ENCODE measurements at places on chromosomes 1 and 21.

- no peak for DNase-seq
Observed at GRCh38 chr1:206691604-206692003, 6.9 kb downstream of the MAPKAPK2 start.

DNA sequence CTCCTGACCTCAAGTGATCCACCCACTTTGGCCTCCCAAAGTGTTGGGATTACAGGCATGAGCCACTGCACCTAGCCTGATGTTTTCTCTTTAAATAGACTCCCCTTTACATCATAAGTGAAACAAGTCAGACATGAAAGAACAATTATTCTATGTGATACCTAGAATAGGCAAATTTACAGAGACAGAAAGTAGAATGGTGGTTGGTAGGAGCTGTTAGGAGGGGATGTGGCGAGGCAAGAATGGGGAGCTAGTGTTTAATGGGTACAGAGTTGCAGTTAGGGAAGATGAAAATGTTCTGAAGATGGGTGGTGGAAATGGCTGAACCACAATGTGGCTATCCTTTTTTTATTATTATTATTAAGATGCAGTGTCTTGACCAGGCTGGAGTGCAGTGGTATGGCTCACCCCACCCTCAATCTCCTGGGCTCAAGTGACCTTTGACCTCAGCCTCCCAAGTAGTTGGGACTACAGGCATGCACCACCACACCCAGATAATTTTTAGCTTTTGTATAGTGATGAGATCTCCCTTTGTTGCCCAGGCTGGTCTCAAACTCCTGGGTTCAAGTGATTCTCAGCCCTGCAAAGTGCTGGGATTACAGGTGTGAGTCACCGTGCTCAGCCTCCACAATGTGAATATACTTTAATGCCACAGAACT lies 28.4 kb downstream of the ELF3 start:
- DNase-seq, result no peak

DNA sequence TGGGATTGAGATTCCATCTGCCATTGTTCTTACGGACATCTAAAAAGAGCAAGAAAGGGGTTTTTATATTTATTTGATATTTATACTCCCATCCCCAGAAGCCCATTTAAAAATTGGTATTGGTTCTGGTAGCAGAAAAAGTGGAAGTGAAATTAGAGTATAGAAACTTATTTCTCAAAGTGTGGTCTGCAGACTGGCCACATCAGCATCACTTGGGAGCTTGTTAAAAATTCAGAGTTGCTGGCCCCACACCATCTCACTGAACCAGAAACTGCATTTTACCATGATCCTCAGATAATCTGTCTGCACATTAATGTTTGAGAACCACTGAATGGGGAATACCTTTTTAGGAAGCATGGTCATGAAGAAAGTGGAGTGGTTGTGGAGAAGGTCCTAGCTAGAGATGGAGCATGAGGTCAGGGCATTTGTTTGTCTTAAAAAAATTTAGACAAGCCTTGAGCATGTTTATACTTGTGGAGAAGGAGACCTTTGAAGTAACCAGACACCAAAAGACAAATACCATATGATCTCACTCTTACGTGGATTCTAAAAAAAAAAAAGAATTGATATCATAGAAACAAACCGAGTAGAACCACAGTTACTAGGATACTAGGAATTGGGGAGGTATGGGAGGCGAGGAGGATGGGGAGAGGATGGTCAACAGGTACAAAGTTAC lies 116.3 kb downstream of the ST6GALNAC3 start:
- no peak for DNase-seq

GRCh38 chr21:27818847-27819246 lies 852.0 kb upstream of the ADAMTS5 start:
- no peak for DNase-seq

DNA sequence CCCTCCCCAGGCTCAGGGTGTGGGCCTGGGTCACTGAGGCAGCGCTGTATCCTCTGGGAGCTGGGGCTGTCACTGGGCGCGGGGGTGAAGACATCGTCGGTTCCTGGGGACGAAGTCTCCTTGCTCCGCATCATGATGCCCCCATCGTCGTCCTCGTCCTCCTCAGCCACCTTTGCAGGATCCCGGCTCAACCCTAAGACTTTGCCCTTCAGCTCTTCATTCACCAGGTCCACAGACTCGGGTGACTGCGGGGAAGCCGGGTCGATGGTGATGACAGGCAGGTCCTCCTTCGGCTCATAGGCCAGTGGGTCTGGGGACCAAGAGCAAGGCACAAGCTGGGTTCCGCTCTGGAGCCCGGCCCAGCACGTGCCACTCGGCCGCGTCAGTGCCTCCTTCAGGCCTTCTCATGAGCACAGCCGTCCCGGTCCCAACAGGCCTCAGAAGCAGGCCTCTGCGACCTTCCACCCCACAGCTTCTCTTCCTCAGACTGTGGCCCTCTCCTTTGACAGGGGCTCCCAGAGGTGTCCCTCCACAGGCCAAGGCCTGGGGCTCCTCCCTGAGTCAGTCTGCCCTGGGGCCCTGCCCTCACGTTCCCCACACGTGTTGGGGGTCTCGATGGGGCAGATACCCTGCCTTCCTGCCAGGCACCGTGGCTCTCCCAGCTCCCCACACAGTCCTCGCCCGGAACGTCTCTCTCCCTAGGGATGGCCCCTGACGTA lies 54.4 kb downstream of the SLC9A1 start:
- no peak for DNase-seq

DNA sequence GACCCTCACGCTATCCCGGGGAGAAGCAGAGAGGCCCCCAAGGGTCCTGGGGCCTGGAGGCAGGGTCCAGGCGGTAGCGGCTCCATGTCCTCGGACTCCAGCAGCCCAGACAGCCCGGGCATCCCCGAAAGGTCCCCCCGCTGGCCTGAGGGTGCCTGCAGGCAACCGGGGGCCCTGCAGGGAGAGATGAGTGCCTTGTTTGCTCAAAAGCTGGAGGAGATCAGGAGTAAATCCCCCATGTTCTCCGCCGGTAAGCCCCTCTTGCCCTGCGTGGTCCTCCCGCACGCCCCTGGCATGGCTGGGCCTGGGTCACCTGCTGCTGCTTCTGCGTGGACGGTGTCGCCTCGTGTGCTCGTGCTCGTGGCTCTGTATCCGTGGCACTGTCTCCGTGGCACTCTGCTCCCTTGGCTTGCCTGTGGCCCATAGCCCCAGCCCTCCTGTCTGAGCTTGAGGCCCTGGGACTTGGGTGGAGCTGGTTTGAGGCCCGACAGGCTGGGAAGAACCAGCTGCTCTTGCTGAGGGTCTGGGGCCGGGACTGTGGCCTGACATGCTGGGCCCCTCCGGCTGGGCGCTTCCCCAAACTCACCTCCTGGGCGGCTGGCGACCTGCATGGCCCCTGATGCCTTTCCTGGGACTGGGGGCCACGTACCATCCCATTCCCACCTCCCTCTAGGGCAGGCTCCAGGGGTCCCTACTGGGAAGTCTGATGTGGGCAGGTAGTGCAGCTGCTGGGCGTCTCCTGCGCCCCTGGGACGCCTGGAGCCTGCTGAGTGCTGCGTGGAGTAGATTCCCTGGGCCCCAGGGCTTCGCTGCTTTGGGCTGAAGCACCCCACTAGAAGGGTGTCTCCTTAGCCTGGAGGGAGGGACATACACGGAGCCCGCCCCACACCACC lies 23.5 kb downstream of the PANK4 start:
- no peak for DNase-seq

- DNase-seq, result no peak
Observed at GRCh38 chr1:11501491-11501897, 22.5 kb downstream of the DISP3 start.

GRCh38 chr1:30823627-30823968 lies 66.0 kb upstream of the LAPTM5 start:
- DNase-seq, result no peak

- DNase-seq, result no peak
Observed at GRCh38 chr1:232123775-232124659, 497.4 kb downstream of the DISC1 start.

- no peak for DNase-seq
Observed at GRCh38 chr21:43634618-43635017, 24.7 kb downstream of the HSF2BP start.

GRCh38 chr1:153422450-153423068 lies 6.2 kb downstream of the S100A7A start:
- DNase-seq, result peak; percentile 94

All from nephron progenitor cell (in vitro differentiated cells).